Fibroblast of lung (primary cell): ENCODE measurements at places on chromosomes 6 and 20.

- DNase-seq = no peak
Observed at GRCh38 chr6:11201772-11202512, 30.5 kb downstream of the NEDD9 start.

DNA sequence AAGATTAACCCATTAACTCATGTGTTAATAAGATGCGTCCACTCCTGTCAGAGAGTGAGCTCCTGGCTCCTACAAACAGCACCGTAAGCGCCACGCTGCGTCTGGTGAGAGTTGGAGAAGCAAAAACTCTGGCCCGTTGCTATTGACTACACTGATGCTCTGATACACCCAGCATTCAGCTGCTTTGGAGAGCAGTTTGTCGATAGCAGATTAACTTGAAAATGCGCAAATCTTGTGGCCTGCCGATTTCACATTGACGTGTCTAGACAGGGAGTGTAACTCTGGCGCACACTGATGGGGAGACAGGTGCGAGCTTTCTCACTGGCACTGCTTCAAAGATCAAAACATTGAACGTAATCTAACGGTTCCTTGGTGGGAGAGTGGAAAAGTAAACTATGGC is 151.7 kb upstream of the RPS6KA2 start:
- DNase-seq = no peak

DNA sequence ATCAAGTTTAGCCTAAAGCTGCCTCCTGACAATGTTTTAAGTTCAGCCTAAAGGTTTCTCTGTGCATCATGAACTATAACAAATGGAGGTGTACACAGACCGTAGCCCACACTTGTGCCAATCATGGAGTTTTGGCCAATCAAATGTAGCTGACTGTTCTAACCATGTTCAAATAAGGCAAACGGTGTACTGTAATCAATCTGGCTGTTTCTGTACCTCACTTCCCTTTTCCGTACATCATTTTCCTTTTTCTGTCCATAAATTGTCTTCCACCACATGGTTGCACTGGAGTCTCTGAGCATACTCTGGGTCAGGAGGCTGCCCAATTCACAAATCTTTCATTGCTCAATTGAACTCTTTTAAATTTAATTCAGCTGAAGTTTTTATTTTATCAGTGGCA is 132.2 kb upstream of the UST start:
- no peak for DNase-seq

DNA sequence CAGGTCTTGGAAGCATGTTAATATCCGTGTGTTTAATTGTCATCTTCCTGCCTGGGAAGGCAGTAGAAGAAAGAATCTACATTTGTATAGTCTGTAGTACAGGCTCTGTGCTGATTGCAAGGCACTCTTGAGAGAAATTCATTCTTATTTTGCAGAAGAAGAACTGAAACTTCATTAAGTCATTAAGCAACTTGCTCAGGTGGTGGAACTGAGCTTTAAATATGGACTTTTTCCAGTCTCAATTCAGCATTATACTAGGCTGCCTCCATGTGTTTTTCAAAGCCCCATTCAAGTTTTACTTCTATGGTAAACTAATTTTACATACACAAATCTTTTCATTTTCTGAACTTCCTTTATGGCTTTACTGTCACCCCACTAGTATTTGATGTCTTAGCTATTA is 18.7 kb downstream of the ZNF451 start:
- DNase-seq = no peak

- no peak for DNase-seq
Observed at GRCh38 chr6:161809971-161810370, 536.1 kb upstream of the AGPAT4 start.

DNA sequence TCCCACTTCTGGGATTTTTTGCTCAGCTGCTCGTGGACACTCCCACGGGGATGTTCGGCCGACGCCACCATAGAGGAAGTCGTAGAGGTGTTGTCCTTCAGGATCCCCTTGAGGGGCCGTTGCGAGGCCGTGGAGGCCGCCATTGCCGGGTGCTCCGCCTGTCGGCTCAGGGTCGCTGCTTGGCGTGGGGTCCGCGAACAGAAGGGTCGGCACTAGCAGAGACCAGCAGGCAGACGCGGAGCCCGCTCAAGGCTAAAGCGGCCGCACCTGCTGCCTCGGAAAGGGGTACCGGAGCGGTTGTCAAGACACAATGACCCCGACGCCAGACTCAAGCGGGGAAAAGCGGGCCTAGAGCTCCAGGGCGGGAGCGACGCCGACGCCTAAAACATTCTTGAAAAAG is 25.7 kb downstream of the PSMB9 start:
- no peak for DNase-seq

DNA sequence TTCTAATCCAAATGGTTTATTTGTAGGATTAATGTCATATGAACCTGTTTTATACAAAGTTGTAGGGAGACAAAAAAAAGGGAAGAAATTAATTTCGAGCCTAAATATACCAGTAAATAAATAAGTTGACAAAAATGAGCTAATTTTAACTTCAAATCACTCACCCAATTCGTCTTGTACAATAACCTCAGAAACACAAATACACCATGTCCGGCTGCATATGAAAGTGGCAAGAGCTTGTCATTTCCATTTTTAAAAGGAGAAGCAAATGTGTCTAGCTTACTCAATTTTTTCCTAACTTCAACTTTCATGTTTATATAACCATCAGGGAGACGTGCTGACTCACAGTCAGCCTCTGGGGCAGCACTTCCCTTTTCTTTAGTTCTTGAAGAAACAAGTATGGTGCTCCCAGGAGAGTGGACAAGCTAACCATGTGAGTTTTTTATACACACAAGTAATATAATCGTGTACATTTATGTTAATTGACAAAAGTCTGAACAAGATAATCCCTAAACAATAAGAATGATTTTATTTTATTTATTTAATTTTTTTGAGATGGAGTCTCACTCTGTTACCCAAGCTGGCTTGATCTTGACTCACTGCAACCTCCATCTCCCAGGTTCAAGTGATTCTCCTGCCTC is 55.5 kb upstream of the SGK1 start:
- peak; percentile 88 for DNase-seq

DNA sequence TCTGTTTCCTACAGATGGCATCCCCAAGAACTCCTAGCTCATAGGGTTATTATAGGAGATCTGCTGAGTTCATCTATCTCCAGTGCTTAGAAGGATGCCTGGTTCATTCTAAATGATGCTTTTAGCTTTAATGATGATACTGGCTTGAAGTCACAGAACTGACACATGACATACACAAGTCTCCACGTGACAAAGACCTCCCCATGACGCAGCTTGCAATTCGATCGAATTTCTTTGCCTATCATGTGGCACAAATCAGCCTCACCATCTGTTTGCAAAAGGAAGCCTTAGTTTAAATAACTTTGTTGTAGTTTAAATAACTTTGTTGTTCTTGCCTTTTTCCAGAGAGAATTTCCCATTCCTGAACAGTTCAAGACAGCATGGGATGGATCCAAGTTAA is 44.1 kb upstream of the FAM8A1 start:
- peak; percentile 19 for DNase-seq

- DNase-seq = no peak
Observed at GRCh38 chr20:18802012-18802634, 11.5 kb upstream of the SCP2D1 start.

DNA sequence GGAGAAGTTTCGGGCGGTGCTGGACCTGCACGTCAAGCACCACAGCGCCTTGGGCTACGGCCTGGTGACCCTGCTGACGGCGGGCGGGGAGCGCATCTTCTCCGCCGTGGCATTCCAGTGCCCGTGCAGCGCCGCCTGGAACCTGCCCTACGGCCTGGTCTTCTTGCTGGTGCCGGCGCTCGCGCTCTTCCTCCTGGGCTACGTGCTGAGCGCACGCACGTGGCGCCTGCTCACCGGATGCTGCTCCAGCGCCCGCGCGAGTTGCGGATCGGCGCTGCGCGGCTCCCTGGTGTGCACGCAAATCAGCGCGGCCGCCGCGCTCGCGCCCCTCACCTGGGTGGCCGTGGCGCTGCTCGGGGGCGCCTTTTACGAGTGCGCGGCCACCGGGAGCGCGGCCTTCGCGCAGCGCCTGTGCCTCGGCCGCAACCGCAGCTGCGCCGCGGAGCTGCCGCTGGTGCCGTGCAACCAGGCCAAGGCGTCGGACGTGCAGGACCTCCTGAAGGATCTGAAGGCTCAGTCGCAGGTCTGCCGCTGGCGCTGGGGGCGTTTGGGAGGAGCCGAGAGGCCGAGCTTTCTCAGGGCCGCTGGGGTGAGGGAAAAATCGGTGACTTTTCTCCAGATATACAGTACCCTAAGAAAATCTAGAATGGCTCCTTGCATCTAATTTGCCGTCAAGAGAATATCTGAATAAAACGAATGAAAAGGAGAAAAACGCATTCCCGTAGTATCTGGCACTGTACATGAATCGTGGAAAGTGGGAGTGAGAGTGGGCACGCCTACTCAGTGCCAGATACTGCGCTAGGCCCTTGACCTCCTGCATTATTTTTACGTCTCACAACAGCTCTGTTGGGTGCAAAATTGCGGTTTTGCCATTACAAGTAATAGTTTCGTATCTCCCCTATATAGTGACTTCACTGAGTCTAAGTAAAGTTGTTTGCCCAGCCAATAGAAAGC is 1.0 kb downstream of the CALHM6 start:
- DNase-seq = peak; percentile 72

DNA sequence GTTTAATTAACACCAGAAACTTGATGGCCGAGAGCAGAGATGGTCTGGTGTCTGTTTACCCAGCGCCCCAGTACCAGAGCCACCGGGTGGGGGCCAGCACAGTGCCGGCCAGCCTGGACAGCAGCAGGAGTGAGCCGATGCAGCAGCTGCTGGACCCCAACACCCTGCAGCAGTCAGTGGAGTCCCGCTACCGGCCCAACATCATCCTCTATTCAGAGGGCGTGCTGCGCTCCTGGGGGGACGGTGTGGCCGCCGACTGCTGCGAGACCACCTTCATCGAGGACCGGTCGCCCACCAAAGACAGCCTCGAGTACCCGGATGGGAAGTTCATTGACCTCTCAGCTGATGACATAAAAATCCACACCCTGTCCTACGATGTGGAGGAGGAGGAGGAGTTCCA is 73.7 kb downstream of the SYNDIG1 start:
- no peak for DNase-seq

DNA sequence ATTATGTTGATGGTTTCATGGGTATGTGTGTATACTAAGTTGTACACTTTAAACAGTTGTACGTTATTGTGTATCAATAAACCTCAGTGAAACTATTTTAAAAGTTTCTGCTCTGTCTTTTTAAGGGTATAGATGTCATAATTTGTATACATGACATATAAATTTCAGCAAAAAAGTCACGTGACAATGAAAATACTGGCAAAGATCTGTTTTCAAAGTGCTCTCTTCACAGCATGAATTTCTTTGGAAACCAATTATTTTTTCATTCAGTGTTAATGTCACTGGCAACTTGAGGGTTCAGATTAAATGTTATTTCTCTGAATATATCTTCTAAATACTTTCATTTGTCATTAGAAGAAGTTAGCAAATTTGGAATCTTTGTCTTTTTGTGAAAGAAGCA is 91.7 kb upstream of the C6orf118 start:
- DNase-seq = no peak

GRCh38 chr20:48448666-48449600 is 378.9 kb downstream of the PREX1 start:
- DNase-seq = peak; percentile 4

DNA sequence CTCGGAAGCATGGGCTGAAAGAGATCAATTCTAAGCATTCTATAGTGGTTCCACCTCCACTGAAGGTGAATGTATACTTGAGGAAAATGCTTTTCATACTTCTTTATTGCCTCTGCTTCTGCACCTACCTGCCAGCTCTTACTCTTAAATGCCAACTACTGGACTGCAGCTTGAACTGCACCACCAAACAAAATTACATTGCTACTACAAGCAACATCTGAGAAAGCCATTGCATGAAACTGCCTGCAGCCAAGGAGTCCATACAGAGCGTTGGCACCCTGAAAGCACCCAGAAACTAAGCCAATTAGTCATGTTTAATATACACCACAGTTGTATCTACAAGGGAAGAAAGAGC is 440.9 kb downstream of the BTBD3 start:
- DNase-seq = no peak

DNA sequence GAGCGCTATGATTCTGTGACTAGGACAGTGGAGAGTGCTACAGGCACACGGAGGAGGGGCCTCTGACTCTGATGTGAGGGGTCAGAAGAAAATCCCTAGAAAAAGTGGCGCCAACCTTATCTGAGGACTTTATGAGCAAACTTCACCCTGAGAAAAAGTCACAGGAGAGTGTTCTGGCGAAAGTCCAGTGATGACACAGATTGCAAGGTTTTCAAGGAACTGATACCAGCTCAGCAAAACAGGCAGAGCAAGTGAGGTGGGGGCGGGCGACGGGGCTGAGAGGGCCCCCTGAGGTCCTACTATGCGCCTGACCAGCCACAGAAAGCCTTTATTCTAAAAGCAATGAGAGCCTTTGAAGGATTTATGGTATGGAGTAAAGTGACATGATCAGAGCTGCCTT is 73.3 kb downstream of the SLC22A23 start:
- peak; percentile 41 for DNase-seq

- no peak for DNase-seq
Observed at GRCh38 chr6:72733045-72733444, 111.2 kb downstream of the KCNQ5 start.

DNA sequence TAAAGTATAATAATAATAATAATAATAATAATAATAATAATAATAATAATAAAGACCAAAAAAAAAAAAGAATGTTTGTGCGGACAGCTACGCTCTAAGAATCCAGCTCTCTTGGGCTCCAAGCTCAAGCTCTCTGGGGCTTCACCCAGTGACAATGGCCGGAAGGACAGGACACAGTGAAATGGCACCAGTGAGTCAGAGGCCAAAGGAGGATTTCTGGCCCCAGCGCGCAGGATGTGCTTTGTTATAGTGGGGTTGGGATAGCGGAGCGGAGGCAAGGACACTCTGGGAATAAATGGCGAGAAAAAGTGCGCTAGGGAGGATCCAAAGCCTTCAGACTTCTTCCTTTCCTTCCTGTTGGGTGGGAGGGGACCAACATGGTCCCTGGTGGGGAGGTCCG is 38.2 kb downstream of the HLA-A start:
- peak; percentile 14 for DNase-seq

DNA sequence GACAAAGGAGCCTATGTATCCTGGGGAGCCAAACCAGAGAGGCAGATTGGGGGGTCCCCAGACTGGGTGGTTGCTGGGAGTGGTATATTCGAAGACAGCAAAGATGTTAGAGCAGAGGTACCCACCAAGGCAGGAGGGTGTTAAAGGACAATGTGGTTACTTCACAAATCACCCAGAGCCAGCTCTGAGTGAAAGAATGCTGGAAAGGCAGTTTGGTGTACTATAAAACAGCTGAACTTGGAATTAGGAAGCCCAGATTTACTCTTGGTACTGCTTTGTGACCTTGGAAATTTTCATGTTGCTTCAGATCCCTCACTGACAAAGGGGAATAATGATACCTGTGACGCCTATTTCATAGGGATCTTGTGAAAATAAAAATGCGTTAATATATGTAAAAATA is 121.6 kb downstream of the CD164 start:
- no peak for DNase-seq

GRCh38 chr6:20159098-20159497 is 53.2 kb downstream of the MBOAT1 start:
- no peak for DNase-seq

- no peak for DNase-seq
Observed at GRCh38 chr20:43190332-43190953, 737 bp upstream of the PTPRT start.

GRCh38 chr6:21578523-21578922 is 15.0 kb upstream of the SOX4 start:
- no peak for DNase-seq
